ENCODE measurements at places on chromosomes 6 and 20. TPM values are rescaled to one million over a fixed set of nuclear protein-coding genes. Genes with fewer than 3 reads are reported as not detected.
A peak's percentile ranks its signal among the peaks of the same experiment; 100 is the strongest.

DNA sequence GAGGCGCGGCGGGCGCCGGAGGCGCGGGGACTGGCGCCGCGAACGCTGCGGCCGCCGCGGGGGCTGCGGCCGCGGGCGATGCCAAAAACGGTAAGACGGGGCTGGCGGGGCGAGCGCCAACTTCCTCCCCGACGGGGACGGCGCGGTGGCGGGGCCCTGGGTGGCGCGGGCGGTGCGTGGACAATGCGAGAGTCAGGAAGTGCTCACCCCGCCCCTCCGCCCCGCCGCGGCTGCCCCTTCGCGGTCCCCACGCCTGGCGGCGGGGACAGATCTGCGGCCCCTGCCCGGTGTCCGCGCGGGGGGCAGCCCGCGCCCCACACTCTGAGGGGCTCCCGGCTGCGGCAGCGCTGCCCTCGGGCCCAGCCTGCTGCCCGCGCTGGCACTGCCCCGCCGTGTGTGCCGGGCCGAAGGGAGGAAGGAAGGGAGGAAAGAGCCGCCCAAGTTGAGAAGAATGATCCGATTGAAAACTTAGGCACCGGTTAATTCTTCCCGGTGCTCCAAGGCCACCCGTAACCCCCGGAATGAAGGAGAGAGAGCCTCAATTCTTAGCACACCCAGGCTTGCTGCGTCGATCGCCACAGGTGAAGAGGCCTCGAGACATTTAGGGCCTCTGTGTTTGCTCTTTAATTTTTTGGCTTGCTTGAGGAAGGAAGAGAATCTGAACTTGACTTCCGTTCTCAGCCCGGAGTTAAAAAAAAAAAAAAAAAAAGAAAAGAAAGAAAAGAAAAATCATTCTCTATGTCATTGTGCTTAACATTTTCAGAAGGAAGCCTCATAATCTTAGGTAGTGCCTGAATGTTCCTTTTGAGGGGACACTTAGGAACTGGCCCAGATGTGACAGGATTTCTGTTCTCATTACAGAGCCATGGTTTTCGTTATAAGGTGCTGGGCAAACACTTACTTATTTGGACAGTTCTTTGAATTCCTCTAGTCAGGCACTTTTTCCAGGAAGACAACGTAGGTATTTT is 982 bp downstream of the HECA start:
- peak overlapping the region; percentile 48 for H3K4me3 ChIP-seq

- DNase-seq: no peak
- no peak overlapping the region for H3K4me3 ChIP-seq
- H3K27ac ChIP-seq: no peak overlapping the region
- no peaks in the 10 kb centered on the region for H3K36me3 ChIP-seq
These were observed 584.1 kb upstream of the BTBD3 start for GRCh38 chr20:11333634-11334033.

DNA sequence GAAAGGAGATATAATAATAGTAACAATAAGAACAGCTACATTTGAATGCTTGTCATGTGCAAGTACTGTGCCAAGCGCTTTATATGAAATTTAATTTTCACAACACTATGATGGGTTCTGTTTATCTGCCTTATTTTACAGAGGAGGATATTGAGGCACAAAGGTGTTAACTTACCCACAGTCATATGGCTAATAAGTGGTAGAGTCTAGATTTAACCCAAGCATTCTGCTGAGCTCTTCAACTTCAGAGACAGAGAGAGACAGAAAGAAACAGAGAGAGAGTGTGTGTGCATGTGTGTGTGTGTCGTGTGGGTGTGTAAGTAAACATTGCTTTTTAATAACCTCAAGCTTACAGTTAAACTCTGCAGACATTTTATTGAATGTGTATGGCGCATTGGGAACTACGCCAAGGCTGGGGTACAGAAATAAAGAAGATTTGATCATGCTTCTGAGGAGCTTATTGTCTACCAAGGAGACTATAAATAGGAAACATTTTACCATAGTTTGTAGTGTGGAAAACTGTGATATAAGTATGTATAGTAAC is 12.9 kb downstream of the TBPL1 start:
- H3K4me1 ChIP-seq: peaks cover 10% of the 10 kb centered on the region
- H3K27me3 ChIP-seq: no peaks in the 10 kb centered on the region
- H3K36me3 ChIP-seq: no peaks in the 10 kb centered on the region
- H3K27ac ChIP-seq: no peak overlapping the region
- no peak for DNase-seq

CTCFL gene
- 0.17 TPM for total RNA-seq

Data from upper lobe of left lung (tissue), 6 donors.